ENCODE measurements at places on chromosomes 7 and 10.

DNA sequence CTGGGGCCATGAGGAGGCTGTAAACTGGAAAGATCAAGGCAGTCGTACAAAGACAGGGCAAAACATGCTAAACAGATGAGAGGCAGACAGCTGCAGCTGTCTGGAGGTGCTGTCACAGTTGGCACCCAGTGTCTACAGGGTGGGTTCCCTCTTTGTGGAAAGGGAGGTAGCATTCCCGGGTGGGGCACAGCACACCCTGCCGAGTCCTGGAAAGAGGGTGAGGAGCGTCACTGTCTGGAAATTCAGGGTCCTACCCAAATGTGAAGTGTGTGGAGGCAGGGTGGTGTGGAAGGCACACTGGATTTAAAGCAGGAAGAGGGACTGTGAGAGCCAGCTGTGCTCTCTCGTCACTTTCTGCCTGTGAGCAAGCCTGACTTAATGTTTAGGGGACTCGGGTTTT, 356.2 kb downstream of the SDK1 start:
- no peak for DNase-seq

DNA sequence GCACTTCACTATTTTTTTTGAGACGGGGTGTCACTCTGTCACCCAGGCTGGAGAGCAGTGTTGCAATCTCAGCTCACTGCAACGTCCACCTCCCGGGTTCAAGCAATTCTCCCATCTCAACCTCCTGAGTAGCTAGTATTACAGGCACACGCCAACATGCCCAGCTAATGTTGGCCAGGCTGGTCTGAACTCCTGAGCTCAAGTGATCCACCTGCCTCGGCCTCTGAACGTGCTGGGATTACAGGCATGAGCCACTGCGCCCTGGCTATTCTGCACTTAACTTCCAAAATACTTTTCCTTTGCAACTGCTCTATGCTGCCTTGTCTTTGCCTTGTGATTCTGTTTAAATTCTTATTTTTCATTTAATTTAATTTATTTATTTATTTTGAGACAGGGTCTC, 67.0 kb upstream of the ZNF479 start:
- DNase-seq: no peak

- DNase-seq: no peak
Measured at GRCh38 chr7:46450425-46450824, 529.4 kb upstream of the IGFBP3 start.

DNA sequence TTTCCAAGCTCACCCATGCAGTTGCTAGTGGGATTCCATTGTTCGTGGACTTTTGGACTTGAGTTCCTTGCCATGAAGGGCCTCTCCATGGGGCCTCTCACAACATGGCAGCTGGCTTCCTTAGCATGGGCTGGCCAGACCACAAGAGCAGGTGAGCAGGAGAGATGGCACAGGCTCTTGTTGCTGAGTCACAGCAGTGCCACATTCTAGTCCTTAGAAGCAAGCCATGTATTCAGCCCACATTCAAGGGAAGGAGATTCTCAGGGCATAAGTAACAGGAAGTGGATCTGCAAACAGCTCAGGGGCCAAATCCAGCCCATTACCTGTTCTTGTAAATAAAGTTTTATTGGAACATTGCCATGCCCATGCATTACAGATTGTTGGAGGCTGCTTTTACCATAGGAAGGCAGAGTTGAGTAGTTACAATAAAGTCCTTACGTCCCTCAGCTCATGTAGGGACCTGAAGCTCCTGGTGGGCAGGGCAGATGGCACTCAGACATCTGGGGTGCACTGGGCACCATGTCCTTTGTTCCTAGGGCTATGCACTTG, 481.5 kb upstream of the FOXK1 start:
- no peak for DNase-seq

DNA sequence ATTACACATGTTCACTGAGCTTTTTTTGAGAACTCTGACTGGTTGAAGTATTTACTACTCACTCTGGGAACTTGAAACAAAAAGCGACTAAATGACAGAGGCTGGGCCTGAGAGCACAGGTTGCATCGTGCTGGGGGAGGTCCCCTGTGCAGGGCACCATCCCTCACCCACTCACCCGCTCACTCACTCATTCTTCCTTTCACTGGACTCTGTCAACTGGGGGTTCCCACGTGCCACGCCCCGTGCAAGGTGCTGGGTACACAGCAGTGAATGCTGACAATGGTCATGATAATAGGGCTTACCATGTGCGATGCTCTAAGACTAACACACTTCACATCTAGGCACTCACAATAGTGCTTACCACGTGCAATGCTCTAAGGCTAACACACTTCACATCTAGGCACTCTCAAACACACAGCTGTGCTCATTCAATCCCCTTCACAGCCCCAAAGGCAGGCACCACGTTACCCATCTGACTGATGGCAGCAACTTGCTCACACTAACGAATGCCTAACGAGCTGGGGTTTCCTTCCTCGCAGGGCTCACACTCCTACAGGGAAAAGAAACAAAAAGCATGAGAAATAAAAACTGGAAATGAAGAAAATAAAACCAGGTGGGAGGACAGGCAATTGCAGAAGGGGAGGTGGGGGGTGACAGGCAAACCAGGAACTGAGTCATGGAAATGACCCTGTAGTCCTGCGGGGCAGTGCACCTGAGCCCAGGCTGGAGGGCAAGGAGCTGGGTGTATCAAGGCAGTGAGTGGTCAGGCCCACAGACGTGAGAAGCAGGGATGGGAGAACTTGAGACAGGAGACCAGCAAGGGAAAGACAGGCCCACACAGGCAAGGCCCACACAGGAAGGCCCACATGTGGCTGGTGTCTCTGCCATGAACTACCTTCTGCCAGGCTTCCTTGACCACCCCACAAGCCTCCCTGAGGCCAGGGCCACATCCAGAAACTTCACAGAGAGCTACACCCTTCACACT, 147.0 kb upstream of the FAM20C start:
- no peak for DNase-seq

DNA sequence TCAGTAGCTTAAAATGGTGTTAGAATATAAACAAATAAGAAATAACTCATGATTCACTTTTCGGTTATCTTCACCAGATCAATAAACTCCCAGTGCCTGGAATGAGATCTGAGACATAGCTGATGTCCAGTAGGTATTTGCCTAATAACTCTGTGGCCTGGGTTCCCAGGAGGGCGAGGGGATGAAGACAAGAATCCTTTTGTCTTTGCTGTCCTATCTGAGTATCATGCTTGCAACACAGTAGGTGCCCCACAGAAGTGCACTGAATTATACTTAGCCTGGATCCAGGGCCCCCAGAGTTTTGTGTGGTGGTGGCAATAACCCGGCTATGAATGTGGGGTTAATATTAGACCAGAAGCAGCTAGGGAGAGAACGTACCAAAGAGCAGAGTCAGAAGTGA, 350.1 kb upstream of the AOAH start:
- DNase-seq: no peak

- DNase-seq: peak; percentile 68
Measured at GRCh38 chr7:88758381-88759229, 895 bp upstream of the ZNF804B start.

Measured in foreskin fibroblast (primary cell).